ENCODE measurements at places on chromosomes 16 and 17.

- DNase-seq = peak; percentile 64
These were observed 26.3 kb downstream of the CEP112 start for GRCh38 chr17:66165537-66166123.

DNA sequence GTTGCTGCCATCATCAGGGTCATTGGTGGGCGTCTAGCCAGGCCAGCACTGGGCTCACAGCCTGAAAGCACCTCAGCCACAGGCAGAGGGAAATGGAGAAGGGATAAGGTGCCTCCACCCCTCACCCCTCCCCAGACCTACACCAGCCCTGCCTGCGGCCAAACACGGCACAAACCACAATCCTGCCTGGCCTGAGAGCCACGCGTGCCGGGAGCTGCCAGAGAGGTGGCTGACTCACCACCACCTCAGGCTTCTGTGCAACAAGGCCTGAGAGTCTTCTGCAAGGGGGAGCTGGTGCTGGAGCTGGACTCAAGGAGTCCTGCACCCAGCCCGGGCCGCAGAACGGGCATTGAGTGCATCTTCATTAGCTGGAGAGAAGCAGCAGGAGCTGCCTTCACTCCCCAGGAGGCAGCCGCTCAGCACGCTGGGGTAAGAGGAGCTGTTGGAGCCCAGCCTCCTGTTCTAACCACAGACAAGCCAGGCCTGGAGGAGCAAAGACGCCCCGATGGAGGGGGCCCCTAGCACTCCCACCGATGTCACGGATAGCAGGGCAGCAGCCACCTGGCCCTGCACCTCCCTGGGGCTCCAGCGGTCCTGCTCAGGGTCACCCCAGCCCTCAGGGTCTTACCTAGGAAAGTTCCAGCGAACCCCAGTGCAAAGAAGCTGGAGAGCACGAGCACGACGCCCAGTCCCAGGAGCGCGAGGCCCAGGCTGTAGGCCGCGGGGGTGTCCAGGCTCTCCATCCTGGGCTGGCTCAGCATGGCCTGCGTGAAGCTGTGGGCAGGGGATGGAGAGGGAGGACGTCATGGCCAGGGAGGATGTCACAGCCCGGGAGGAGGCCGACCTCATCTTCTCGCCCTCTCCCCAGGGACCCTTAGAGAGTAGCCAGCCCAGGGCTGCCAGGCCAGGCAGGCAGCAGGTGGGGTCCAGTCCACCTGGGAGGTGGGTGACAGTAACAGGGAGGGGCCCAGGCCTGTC lies 16.0 kb upstream of the RASD1 start:
- DNase-seq = no peak

- DNase-seq = no peak
These were observed 52.3 kb downstream of the AMFR start for GRCh38 chr16:56373003-56373402.

- DNase-seq = no peak
These were observed 51.4 kb downstream of the RAP1GAP2 start for GRCh38 chr17:2847381-2848333.

GRCh38 chr17:14091367-14091766 lies 22.1 kb downstream of the COX10 start:
- no peak for DNase-seq

DNA sequence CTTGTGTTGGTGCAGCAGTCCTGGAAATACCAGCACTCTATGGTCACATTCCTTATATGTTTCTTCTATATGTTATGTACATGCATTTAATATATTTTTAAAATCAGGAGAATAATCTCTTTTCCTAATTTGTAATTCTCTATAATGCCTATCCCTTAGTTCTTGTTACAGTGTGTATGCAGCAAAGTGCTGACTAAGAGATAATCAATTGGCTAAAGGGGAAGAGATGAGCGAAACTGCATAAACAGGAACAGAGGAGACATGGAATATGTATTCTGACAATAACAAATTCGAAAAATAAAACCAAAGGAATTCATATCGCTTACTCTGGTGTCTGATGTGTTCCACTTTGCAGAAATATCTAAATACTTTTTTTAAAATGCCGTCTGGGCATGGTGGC lies 41.7 kb downstream of the SYNRG start:
- DNase-seq = no peak

DNA sequence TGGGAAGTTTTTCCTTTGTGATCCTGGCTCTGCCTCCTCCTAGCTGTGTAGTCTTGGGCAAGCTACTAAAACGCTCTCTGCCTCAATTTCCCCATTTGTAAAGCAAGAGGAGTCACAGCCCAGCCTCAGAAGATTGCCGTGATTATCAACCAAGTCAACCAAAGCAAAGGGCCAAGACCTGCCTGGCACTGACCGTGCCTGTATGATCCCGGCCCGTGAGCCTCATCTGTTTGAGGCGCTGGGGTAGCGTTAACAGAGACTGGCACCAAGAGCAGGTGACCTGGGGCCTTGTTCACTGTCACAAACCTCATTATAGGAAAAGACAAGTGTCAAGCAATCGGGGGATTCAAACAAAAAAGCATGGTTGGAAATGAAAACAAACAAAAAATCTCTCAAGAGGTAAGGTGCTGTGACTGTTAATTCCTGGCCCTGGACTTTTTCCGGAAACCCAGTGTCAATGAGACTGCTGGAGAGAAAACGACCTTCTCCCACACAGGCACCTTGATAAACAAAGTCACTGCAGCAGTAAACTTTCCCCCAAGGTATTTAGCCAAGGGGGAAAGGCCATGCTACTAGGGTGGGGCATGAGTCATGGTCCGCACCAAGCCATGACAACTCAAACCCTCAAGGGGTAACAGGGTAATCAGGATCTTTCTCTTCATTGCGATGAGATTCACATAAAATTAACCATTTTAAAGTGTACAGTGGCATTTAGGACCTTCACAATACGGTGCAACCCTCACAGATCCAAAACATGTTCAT lies 5.4 kb downstream of the MEAK7 start:
- no peak for DNase-seq

- DNase-seq = no peak
These were observed 71.0 kb downstream of the CDYL2 start for GRCh38 chr16:80733407-80733806.

GRCh38 chr17:71423871-71424546 lies 696.8 kb upstream of the SOX9 start:
- no peak for DNase-seq

GRCh38 chr16:12260647-12261262 lies 284.2 kb downstream of the SNX29 start:
- DNase-seq = no peak

GRCh38 chr16:24463196-24463945 lies 76.0 kb upstream of the RBBP6 start:
- DNase-seq = no peak
